ENCODE measurements at places on chromosomes 11 and 22. TPM values are rescaled to one million over a fixed set of nuclear protein-coding genes. Genes with fewer than 3 reads are reported as not detected.

DNA sequence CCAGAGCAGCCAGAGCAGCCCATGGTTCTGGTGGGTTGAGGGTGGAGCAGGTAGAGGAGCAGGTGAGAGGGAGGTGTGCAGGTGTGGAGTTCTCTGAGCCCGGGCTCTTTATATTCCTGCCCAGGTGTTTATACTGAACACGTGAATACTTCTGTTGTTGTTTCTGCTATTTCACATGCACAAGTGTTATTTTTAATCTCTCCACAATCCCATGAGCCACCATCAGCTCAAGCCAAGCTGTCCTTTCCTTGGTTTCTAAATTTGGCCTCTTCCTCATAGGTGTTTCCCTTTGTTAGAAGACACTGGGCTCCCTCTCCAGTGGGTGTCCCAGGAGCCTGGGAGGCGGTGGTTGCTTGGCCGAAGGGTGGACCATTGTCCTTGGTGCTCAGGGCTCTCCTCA lies at the start of gene KRTAP5-3:
TSS of gene KRTAP5-3 (minus strand) at position 101 of the 400 bp plus-strand sequence. CDS start at position 23, 78 bp downstream.
- H3K27me3 ChIP-seq, result peaks cover 51% of the 10 kb centered on the region
- H3K4me3 ChIP-seq, result no peak within 1 kb of the TSS
- no peaks in the 10 kb centered on the region for H3K36me3 ChIP-seq
- DNase-seq, result no peak
- H3K4me1 ChIP-seq, result no peaks in the 10 kb centered on the region

PLEKHA7 gene
- 5.1 TPM for total RNA-seq

OR10A2 gene
- total RNA-seq, result not detected

- no peaks in the 10 kb centered on the region for H3K27me3 ChIP-seq
- no peaks in the 10 kb centered on the region for H3K36me3 ChIP-seq
- DNase-seq, result no peak
- H3K27ac ChIP-seq, result no peak overlapping the region
- H3K4me3 ChIP-seq, result no peak overlapping the region
These were observed 358.0 kb downstream of the DLG2 start for GRCh38 chr11:85269109-85269508.

DEFB131B gene
- not detected for total RNA-seq

DNA sequence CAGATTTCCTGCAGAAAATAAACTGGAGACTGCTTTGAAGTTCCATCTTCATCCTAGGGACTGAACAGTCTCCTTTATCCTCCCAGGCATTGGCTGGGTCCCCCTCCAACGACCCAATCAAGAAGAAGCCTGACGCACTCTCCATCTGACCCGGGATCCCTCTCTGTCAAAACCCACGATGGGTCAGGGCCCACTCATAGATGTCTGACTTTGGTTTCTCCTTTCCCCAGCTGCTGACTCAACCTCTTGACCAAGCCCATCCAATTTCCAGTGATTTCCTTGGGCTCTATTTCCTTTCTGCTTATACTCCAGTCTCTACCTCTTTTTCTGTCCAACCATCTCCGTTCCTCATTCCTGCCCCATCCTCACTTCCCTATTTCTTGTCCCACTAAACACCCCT lies 189.7 kb downstream of the MIAT start:
- no peak overlapping the region for H3K4me3 ChIP-seq
- no peaks in the 10 kb centered on the region for H3K27me3 ChIP-seq
- H3K36me3 ChIP-seq, result no peaks in the 10 kb centered on the region
- no peak for DNase-seq

- H3K4me3 ChIP-seq, result no peak overlapping the region
- no peaks in the 10 kb centered on the region for H3K4me1 ChIP-seq
These were observed 78.4 kb downstream of the C11orf91 start for GRCh38 chr11:33622186-33622585.

FOLH1 gene
- 0.41 TPM for total RNA-seq

DNA sequence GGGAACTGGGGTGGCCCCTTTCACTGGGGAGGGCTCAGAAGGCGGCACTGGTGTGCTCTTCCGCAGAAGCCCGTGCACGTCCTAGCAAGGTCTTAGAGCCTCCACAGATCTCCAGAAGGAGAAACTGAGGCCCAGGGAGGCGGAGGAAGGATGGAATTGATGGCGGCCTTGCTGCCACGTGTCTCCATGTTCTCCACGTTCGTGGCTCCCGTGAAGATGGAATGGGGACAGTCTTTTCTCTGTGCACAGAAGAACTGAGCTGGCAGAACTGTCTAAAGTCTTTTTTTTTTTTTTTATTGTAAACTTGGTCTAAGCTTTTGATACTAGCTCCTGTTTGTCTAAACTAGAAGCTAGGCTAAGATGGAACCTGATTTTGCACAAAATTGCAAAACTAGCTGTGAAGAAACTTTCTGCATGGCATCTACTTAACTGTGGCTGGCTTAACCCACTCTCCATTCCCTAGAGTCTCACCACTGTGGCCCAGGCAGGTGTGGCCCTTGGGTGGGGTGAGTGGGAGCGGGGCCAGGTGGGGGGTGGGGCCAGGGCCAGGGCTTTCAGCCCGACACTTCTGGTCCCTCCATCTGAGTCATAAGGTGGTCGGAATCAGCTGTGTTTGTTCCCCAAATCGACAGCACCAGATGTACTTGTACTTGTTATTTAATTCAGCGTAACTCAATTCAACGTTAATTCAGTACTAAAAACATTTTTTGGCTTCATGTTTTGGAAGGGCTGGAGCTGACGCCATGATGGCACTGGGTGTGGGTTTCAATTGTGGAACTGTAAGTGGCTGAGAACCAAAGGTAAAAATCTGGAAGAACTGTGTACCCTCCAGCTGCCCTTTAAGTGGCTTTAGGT lies 120.7 kb downstream of the MPPED1 start:
- peak; percentile 43 for DNase-seq
- no peaks in the 10 kb centered on the region for H3K36me3 ChIP-seq
- H3K27me3 ChIP-seq, result no peaks in the 10 kb centered on the region
- H3K4me3 ChIP-seq, result no peak overlapping the region
- H3K4me1 ChIP-seq, result no peaks in the 10 kb centered on the region
- no peak overlapping the region for H3K27ac ChIP-seq

All from sigmoid colon (tissue), 7 donors.